ENCODE measurements at places on chromosomes 5 and 9.
A peak's percentile ranks its signal among the peaks of the same experiment; 100 is the strongest.

- DNase-seq, result no peak
Observed at GRCh38 chr5:10421896-10422691, 19.6 kb upstream of the ROPN1L start.

DNA sequence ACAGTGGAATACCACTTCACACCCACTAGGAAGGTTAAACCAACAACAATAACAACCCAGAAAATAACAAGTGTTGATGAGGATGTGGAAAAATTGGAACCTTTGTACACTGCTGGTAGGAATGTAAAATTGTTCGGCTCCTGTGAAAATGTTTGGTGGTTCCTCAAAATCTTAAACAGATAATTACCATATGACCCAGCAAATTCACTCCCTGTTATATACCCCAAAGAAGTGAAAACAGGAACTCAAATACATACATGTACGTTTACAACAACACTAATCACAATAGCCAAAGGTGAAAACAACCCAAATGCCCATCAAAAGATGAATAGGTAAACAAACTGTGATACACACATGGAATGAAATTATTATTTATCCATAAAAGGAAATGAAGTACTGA lies 178.5 kb upstream of the PHYKPL start:
- no peak for DNase-seq

DNA sequence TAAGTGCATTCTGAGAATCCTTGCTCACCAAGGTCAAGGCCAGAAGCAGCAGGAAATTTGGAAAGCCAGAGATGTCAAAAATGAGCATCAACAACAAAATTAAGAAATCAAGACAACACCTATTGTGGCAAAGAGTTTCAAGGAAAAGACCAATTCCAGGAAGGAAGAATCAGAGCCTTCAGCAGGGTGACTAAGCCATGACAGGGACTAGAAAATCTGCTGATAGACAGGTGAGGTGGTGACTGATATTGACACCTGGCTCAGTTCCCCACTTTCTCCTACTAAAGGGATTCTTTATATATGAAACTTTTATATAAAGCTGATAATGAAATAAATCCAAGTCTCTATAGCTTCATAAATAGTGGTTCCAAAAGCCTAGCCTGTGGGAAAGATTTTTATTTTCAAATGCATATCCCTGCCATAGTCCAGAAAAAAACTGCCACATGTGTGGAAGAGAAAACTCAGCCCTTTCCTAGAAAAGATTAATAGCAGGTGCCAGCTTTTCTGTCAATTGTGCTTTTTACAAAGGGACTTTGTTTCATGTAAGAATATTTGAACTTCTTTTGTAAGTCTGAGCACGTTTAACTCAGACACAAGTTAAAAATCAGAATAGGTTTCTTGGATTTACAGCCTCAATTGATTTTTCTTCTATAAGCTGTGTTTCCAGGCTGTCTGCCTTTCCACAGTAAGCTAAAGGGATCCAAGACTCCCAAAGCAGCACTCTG lies 81.1 kb upstream of the GRAMD2B start:
- no peak for DNase-seq

DNA sequence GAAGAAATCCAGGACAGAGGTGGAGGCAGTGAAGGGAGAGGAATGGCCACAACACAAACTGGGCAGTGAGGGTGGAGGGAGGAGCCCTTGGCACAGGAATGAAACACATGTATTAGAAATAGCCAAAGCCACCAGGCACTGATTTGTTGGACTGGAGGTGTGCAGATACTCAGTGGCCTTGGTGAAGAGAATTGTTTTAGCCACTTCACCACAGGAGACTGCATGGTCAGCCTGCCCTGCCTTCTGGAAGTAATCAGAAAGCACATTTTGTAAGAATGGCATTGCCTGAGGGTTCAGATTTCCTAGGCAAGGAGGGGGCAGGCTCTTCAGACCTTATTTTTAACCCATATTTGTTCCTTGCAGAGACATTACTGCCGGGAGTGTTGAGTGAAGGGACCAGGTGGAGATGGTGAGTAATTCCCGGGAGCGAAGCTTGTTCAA lies 2.2 kb downstream of the SGCD start:
- no peak for DNase-seq

DNA sequence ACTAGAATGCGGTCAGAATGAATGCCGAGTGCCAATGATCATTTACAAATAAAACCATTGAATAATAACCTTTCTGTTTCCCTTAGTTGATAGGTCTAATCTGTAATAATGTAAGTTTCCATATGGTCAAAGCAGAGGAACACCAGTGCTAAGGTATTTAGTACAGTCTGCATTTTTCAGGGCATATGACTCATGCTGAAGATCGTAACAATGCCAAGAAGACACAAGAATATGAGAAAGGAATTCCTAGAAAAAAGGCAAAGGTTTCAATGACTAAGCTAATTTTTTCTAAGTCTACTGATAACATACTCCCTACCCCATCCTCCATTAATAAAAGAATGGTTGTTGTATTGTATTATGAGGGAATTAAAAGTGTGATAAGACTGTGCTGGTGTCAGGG lies 2.8 kb downstream of the OR1L8 start:
- DNase-seq, result no peak

DNA sequence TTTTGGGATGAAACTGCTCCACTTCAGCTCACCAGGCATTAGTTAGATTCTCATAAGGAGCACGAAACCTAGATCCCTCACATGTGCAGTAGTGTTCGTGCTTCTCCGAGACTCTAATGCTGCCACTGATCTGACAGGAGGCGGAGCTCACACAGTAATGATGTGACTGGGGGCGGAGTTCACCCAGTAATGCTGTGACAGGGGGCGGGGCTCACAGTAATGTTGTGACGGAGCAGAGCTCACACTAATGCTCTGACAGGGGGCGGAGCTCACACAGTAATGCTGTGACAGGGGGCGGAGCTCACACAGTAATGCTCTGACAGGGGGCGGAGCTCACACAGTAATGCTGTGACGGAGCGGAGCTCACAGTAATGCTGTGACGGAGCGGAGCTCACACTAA lies 27.1 kb upstream of the LRRC14B start:
- no peak for DNase-seq

DNA sequence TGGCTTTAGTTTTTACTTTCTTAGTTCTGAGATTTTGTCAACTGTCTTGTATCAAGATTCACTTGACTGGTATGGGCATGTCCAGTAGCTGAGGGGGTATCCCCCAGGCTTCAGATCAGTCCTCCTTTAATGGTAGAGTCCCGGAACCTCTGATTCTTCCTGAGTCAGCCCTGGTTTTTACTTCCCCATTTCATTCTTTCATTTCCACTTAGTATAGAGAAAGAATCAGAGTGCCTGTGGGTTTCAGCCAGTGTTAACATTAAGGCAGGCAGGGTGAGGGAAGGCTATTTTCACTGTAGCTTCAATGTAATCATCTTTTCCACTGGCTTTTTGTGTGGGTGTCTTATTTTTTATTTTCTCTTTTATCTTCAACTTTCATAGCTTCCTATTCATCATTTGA lies 8.3 kb upstream of the COMMD10 start:
- DNase-seq, result peak; percentile 23

DNA sequence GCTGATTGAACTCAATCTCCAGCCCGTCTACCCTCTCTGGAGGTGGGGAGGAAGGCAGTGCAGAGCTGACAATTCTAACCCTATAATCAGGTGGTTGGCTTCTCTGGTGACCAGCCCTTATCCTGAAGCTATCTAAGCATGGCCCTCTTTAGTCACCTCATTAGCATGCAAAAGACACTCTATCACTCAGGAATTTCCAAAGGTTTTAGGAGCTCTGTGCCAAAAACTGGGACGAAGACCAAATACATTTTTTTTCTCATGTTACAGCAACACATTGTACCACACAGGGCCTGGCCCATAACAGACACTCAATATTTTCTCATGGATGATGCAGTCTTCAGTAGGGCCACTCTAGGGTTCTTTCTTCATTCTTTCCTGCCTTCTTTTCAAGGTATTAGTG lies 118.8 kb upstream of the VLDLR start:
- DNase-seq, result no peak

DNA sequence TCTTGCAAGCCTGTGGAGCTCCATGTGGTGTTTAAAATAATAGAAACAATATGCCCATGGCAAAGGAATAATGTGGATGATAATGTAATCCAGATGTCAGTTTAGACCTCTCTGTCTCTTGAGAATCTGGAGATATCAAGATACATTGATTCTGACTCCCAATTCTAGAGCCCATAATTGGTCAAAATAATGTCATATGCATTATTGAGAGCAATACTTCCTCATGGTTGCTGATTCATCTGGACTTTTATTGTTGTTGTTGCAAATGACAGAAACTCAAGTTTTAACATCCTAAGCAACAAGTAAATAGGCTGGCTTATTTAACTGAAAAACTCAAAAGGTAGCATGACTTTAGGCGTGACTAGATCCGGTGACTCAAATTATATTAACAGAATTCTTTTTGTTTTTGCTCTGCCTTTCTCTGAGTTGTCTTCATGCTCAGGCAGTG lies 152.1 kb downstream of the PCSK1 start:
- no peak for DNase-seq

GRCh38 chr9:114969269-114969668 lies 38.9 kb upstream of the TNFSF8 start:
- no peak for DNase-seq

- DNase-seq, result no peak
Observed at GRCh38 chr5:122356855-122357254, 44.8 kb downstream of the SNCAIP start.

GRCh38 chr5:154863291-154864080 lies 5.1 kb downstream of the CNOT8 start:
- no peak for DNase-seq
